ENCODE measurements at places on chromosomes 16 and 17.

DNA sequence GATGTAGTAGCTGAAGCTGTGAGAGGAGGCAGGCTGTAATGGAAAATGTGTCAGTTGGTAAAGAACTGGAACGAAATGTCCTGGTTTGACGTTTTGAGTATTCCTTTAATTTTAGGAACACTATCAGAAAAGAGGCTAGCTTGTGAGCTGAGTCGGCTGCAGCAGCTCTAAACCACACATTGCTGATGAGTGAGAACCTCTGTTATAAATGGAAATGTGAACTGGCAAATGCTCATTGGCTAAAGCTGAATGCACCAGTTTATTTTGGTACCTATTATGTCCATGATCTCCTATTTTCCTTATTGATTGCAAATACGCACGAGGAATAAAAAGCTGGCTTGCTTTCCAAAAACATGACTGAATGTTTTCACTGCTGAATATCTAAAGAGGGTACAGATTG is 11.0 kb upstream of the WIPI1 start:
- DNase-seq, result no peak

GRCh38 chr16:3655396-3656159 is 1.1 kb downstream of the DNASE1 start:
- no peak for DNase-seq

GRCh38 chr16:85965125-85965524 is 66.2 kb downstream of the IRF8 start:
- no peak for DNase-seq

DNA sequence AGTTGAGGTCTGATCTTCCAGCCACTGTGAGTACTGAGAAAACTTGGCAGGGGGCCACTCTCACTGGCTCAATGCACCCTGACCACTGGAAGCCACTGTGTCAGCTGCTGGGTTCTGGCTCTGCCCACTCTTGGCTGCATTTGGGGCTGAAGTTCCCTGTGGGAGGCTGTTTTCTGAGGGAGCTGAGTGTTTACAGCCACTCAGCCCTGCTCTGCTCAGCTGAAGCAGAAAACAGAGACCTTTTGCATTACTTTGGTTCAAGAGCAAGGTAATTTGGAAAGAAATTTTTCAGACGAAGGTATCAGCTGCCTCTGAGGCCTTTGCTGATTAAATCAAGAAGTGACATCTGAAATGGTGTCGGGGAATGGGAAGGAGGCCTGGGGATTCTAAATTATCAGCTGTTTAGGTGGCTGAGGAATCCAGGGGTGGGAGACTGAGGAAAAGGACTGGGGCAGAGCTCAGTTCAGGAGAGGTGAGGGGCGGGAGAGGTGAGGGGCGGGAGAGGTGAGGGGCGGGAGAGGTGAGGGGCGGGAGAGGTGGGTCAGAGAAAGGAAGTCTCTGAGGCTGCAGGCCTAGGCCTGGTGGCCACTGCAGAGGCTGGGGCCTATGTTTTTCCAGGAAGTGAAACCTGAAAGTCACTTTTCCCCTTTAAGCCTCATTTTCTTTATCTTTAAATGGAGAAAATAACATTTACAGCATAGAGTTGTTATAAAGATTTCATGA is at the start of gene ACSM5:
Gene ACSM5 (plus strand): TSS at position 137 of the 723 bp plus-strand sequence. CDS start 1,951 bp downstream, outside the sequence.
- DNase-seq, result no peak

GRCh38 chr16:50202926-50203624 is 50.0 kb downstream of the TENT4B start:
- no peak for DNase-seq

DNA sequence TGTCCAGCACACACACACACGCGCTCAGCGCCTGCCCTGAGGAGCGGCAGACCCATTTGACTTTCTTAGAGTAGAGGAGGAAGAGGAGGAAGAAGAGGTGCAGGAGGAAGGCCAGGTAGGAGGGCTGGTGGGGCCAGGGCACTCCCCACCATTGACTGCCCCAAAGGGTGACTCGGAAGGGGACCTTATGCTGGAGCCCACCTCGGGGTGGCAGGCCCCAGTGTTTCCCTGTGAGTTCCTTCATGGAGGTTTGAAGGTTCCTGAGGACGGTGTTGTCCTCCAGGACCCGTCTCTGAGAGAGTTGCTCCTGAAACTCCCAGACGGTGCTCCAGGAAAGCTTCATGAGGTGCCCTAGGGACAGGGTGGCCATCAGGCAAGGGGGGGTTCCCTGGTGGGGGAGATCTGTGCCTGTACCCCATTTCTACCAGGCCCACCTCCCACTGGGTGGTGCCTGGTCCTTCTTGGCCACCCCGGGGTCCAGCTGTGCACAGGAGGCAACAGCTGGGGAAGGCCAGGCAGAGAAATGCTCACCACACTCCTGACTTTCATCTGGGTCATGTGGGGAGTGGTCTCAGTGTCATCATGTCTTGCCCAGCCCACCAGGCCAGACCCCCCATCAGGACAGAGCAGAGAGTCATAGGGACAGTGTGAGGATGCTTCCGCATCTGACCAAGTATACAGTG is 89.5 kb downstream of the TNFRSF13B start:
- no peak for DNase-seq

GRCh38 chr17:11094331-11094730 is 146.7 kb upstream of the SHISA6 start:
- DNase-seq, result no peak

DNA sequence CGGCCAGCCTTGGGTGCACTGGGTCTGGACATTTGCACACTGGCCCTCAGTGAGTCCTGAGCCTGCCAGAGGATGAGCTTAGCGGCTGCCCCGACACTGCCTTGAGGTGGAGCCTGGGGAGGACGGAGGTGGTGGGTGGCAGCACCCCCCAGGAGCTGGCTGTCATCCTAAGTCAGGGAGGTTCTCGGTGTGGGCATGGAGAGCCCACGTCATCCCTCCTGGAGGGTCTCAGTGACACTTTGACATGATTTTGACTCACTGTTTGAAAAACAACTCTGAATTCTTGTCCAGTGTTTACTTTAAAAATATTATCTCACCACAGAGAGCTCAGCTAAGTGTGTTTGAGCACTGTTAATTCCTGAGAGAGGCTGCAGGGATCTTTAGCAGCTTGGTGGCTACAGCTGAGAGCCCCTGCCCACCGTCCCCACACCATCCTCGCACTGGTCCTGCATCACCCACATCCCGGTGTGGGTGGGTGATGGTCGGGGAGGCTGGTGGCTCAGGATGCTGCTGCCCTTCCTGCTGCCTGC is 63.1 kb downstream of the BANP start:
- no peak for DNase-seq

Data from LNCaP clone FGC (cell line).